GM04504 (cell line): ENCODE measurements at places on chromosomes 2 and 18.

- DNase-seq, result no peak
Observed at GRCh38 chr2:227450926-227451654, 20.9 kb upstream of the AGFG1 start.

GRCh38 chr2:106107509-106108131 is 86.5 kb downstream of the UXS1 start:
- peak; percentile 15 for DNase-seq

DNA sequence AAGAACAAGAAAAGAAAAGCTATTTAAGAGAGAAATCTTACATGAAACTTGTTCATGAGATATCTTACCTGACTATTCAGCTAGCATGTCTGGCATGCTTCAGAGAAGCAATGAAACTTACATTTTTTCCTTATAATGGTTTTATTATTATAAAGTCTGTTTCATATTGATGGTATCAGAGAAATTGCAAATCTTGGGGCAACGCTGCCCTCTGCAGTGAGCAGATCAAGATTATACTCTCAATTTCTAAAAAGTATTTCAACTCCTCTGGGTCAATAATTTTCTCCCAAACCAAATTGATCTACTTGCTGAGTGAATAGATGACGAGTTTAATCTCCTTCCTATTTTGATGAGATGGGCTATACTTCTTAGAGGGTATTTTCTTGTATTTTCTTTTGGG is 235.6 kb downstream of the NUP35 start:
- no peak for DNase-seq

DNA sequence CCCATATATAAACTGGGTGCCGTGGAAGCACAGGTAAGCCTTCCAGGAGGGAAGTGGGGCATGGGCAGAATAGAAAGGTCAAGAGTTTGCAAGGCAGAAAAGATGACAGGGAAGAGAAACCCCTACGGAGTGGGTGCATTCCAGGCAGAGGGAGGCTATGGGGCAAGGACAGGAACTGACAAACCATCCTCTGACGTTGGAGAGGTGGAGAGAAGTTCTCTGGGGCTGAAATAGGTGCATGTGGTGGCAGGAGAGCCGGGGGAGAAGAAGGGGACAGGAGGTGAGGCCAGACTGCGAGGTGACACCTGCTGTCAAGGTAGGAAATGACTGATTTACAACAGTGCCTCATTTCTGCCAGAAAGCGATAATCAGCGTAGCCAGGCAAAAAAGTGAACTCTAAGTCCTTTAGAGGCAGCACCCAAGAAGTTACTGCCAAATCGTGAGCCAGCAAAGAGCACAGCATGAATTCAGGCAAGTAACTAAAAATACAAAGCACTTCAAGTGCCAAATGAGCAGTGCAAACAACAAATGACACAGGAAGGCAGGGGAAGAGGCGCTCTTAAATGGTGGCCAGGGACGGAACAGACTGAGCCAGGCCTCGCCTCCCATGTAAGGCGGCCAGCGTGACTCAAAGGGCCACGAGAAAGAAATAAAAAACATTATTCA is 113.3 kb upstream of the ACVR1C start:
- no peak for DNase-seq

DNA sequence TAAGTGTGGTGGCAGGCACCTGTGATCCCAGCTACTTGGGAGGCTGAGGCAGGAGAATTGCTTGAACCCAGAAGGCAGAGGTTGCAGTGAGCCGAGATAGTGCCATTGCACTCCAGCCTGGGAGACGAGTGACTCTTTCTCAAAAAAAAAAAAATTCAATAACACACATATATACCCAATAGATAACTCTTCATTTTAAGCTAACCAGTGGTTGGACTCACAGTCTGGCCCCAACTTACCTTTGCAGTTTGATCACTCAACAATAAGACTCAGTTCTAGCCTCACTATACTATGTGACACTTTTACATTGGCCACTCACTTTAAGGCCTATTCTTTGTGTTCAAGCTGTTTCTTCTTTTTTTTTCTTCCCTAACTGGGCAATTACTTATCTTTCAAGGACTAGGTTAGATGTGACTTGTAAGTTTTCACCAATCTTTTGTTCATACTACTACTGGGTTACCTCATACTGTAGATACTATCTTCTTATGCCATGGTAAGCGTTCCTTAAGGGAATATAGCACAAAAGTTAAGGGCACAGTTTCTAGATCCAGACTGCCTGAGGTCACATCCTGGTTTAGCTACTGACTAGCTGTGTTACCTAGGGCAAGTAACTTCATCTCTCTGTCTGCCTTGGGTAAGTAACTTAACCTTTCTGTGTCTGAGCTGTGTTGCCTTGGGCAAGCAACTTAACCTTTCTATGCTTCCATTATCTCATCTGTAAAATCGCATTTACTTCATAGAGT is 6.3 kb upstream of the GTF3C2 start:
- DNase-seq, result no peak
